Activated CD4-positive, alpha-beta memory T cell treated with anti-CD3 and anti-CD28 coated beads for 36 hours (primary cell): ENCODE measurements at places on chromosomes 1 and 21. TPM values are rescaled to one million over a fixed set of nuclear protein-coding genes. Genes with fewer than 3 reads are reported as not detected.

The FGGY gene
- total RNA-seq: 10.2 TPM

DNA sequence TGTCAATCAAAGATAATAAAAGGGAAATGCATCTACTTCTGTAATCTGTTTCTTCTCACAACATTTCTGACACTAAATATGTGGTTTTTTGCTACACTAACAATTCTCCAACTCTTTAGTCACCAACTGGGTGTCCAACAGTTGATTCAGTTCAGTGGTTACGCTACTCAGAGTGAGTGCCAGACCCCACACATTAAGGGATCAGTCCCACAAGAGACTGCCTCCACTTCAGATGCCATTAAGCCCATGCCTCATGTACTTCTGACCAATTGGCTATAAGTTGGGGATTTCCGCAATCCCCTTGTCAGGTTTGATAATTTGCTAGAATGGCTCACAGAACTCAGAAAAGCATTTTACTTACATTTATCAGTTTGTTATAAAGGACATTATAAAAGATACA is 28.4 kb downstream of the RNF2 start:
- DNase-seq: no peak

- DNase-seq: no peak
These were observed 47.6 kb downstream of the PKN2 start for GRCh38 chr1:88731475-88732269.

- DNase-seq: no peak
These were observed 61.1 kb downstream of the HNRNPR start for GRCh38 chr1:23282957-23283356.
